Endothelial cell of umbilical vein (primary cell): ENCODE measurements at places on chromosomes 5 and 9. TPM values are rescaled to one million over a fixed set of nuclear protein-coding genes. Genes with fewer than 3 reads are reported as not detected.

CNTNAP3 gene
- total RNA-seq = 19.4 and 24.7 TPM in 2 replicates

SEMA6A gene
- 1.4 and 1.5 TPM in 2 replicates for total RNA-seq

LHX3 gene
- not detected in 2 replicates for total RNA-seq

ANXA1 gene
- total RNA-seq = 525 and 578 TPM in 2 replicates

PCDHGB1 gene
- total RNA-seq = 0.58 and 0.62 TPM in 2 replicates

IL13 gene
- total RNA-seq = not detected in 2 replicates

SPINK4 gene
- total RNA-seq = not detected in 2 replicates

C5orf46 gene
- not detected in 2 replicates for total RNA-seq

PCDHB14 gene
- total RNA-seq = 0.55 and 1.0 TPM in 2 replicates

LRRC19 gene
- total RNA-seq = not detected in 2 replicates

PCDHGA1 gene
- 0.22 and 0.30 TPM in 2 replicates for total RNA-seq

DNA sequence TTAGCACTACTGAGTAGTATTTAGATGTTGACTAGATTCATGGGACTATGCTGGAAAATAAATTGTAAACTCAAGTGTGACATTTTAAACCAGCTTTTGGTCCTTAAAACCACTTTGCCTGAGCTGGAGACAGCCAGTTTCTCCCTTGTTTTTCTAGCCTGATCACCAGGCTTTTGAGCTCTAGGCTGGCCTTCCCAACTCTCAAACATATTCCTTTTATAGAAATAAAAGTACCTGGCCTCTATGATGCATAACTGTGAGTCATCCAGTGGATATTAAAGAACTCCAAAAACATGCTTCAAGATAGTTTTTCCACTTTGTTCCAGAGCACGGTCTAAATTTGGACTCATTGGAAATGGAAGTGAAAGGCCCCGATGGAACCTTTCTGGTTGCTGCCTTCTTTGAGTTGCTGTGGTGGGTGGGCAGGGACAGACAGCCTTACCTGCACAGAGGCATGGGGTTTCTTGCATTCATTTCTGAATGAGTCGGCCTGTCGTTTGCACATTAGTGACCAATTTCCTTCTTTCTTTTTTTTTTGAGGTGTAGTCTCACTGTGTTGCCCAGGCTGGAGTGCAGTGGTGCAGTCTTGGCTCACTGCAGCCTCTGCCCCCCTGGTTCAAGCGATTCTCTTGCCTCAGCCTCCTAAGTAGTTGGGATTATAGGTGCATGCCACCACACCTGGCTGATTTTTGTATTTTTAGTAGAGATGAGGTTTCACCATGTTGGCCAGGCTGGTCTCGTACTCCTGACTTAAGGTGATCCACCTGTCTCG lies 43.1 kb downstream of the TRIO start:
- no peaks in the 10 kb centered on the region for H3K27me3 ChIP-seq
- no peak overlapping the region for H3K4me3 ChIP-seq

GRCh38 chr5:474840-475661 lies 32.1 kb downstream of the EXOC3 start:
- no peak overlapping the region for H3K4me3 ChIP-seq
- peaks cover 6% of the 10 kb centered on the region for H3K4me1 ChIP-seq
- no peak overlapping the region for H3K27ac ChIP-seq
- peaks cover 10% of the 10 kb centered on the region for H3K27me3 ChIP-seq

- H3K36me3 ChIP-seq = no peaks in the 10 kb centered on the region
- no peak for DNase-seq
- H3K27ac ChIP-seq = no peak overlapping the region
- no peak overlapping the region for H3K4me3 ChIP-seq
- H3K4me1 ChIP-seq = no peaks in the 10 kb centered on the region
- H3K27me3 ChIP-seq = no peaks in the 10 kb centered on the region
Measured at GRCh38 chr5:17808566-17808965, 174.3 kb downstream of the TAF11L14 start.

- no peak overlapping the region for H3K27ac ChIP-seq
- no peak overlapping the region for H3K4me3 ChIP-seq
- H3K4me1 ChIP-seq = no peaks in the 10 kb centered on the region
- no peaks in the 10 kb centered on the region for H3K36me3 ChIP-seq
Measured at GRCh38 chr9:76607730-76608436, 148.9 kb downstream of the GCNT1 start.

DNA sequence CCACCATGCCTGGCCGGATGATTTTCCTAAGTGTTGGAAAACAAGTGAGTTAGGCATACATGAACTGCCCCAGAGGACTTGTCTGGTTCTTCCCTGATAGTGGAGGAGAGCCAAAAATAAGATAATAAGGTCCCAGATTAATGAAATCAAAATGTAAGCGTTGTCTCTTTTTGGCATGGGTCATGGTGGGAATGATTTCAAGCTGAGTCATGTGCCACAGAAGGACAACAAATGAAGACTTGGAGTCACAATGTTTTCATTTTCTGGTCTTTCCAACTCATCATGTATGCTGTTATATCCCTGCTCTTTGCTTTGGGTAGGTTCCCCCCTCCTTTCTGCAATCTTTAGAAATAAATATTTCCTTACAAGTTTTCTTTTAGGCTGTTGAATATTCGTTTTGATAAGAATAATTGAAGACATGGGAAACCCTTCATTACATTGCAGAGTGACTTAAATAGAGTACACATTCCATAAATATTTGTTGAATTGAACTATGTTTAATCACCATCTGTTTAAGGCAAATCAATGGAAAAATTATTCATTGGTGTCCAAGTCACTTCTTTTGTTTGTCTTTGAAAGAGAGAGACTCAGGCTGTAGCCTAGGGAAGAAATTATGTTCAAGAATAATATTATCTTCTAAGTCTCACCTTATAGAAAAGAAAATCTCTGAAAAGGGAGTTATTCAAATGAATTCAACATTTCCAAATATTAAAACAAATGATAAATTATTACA lies 196.3 kb downstream of the CSNK1G3 start:
- peaks cover 23% of the 10 kb centered on the region for H3K4me1 ChIP-seq
- peak; percentile 77 for DNase-seq
- H3K27me3 ChIP-seq = no peaks in the 10 kb centered on the region

GRCh38 chr5:148861088-148861487 lies 34.7 kb downstream of the ADRB2 start:
- no peak for DNase-seq
- no peaks in the 10 kb centered on the region for H3K36me3 ChIP-seq
- H3K4me1 ChIP-seq = no peaks in the 10 kb centered on the region
- H3K27ac ChIP-seq = no peak overlapping the region
- no peak overlapping the region for H3K4me3 ChIP-seq
- H3K27me3 ChIP-seq = no peaks in the 10 kb centered on the region

DNA sequence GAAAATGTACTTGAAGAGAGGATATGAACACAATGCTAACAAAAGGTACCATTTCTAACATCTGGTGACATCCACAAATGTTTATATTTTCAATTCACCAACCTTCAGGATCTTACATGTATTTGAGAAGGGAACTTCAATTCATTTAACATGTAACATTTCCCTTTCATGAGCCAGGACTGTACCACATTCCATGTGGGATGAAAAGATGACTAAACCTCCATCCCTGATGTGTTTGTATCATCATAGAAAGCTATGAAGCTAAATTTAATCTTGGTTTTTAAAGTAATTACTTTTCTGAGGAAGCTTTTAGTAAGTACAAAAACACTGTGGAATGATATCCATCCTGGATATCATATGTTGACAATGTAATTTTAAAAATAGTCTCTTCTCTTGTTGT lies 78.2 kb upstream of the GNA14 start:
- peaks cover 7% of the 10 kb centered on the region for H3K36me3 ChIP-seq
- H3K4me3 ChIP-seq = no peak overlapping the region
- H3K4me1 ChIP-seq = peaks cover 2% of the 10 kb centered on the region
- H3K27ac ChIP-seq = no peak overlapping the region
- no peak for DNase-seq
- H3K27me3 ChIP-seq = no peaks in the 10 kb centered on the region

DNA sequence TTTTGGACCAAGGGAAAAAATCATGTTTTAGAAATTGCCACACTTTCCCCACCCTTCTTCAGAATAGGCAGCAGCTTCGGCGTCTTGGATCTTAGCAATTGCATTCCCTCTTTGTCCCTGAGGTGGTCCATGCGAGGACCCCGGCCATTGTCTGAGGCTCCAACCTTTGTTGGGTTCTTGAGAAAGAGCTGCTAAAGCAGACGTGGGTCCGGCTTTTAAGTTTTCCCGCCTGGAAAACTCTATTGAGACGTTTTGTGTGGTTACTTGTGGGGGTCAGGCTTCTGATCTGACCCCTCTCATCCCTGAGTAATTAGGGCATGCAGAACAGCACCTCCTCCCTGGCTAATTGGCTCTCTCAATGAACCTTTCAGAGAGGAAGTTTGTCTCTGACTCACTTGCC lies 509.6 kb upstream of the TNC start:
- no peak overlapping the region for H3K4me3 ChIP-seq
- no peaks in the 10 kb centered on the region for H3K4me1 ChIP-seq
- H3K27me3 ChIP-seq = no peaks in the 10 kb centered on the region
- no peak overlapping the region for H3K27ac ChIP-seq
- no peak for DNase-seq

GRCh38 chr9:124699575-124699974 lies 71.5 kb downstream of the NR6A1 start:
- peaks cover 19% of the 10 kb centered on the region for H3K4me1 ChIP-seq
- H3K4me3 ChIP-seq = no peak overlapping the region
- H3K27me3 ChIP-seq = no peaks in the 10 kb centered on the region
- DNase-seq = no peak
- H3K27ac ChIP-seq = no peak overlapping the region

GRCh38 chr5:96699186-96699820 lies 37.1 kb downstream of the CAST start:
- no peaks in the 10 kb centered on the region for H3K36me3 ChIP-seq
- peaks cover 20% of the 10 kb centered on the region for H3K4me1 ChIP-seq
- no peak overlapping the region for H3K4me3 ChIP-seq
- no peaks in the 10 kb centered on the region for H3K27me3 ChIP-seq
- peak; percentile 40 for DNase-seq
- no peak overlapping the region for H3K27ac ChIP-seq

- no peaks in the 10 kb centered on the region for H3K4me1 ChIP-seq
- peaks cover 6% of the 10 kb centered on the region for H3K27me3 ChIP-seq
- DNase-seq = peak; percentile 69
Measured at GRCh38 chr9:113737517-113738271, 138.4 kb upstream of the ZNF618 start.

GRCh38 chr9:114310471-114311450 lies 12.1 kb upstream of the ORM1 start:
- DNase-seq = no peak
- peaks cover 7% of the 10 kb centered on the region for H3K36me3 ChIP-seq
- H3K4me1 ChIP-seq = no peaks in the 10 kb centered on the region
- no peak overlapping the region for H3K4me3 ChIP-seq
- H3K27ac ChIP-seq = no peak overlapping the region
- H3K27me3 ChIP-seq = no peaks in the 10 kb centered on the region

- H3K27ac ChIP-seq = no peak overlapping the region
- H3K4me1 ChIP-seq = no peaks in the 10 kb centered on the region
- no peaks in the 10 kb centered on the region for H3K36me3 ChIP-seq
- H3K4me3 ChIP-seq = no peak overlapping the region
- no peak for DNase-seq
Measured at GRCh38 chr9:80644044-80644443, 1045.3 kb downstream of the TLE1 start.

DNA sequence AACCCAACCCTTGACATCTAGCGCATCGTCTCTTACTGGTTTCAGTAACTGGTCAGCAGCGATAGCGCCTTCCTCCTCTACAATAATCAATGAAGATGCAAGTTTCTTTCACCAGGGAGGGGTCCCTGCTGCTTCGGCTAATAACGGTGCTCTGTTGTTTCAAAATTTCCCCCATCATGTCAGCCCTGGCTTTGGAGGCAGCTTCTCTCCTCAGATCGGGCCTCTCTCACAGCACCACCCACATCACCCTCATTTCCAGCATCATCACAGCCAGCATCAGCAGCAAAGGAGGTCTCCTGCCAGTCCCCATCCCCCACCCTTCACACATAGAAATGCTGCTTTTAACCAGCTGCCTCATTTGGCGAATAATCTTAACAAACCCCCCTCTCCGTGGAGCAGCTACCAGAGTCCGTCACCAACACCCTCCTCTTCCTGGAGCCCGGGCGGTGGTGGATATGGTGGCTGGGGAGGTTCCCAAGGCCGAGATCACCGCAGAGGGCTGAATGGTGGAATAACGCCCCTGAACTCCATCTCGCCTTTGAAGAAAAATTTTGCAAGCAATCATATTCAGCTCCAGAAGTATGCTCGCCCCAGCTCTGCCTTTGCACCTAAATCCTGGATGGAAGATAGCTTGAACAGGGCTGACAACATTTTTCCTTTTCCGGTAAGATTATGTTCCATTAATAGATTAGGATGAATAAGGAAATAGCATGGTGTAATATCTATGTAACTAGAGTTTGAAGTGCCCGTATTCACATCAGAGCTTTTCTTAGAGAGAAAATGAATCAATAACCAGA lies 2.2 kb downstream of the CPEB4 start:
- no peaks in the 10 kb centered on the region for H3K27me3 ChIP-seq
- DNase-seq = peak; percentile 59
- H3K36me3 ChIP-seq = no peaks in the 10 kb centered on the region
- peak overlapping the region; percentile 1 for H3K27ac ChIP-seq
- H3K4me1 ChIP-seq = peaks cover 43% of the 10 kb centered on the region
- H3K4me3 ChIP-seq = peak overlapping the region; percentile 32

GRCh38 chr5:139650031-139650688 lies 2.0 kb downstream of the CXXC5 start:
- H3K4me3 ChIP-seq = peak overlapping the region; percentile 8
- H3K27ac ChIP-seq = no peak overlapping the region
- peaks cover 27% of the 10 kb centered on the region for H3K4me1 ChIP-seq
- H3K36me3 ChIP-seq = no peaks in the 10 kb centered on the region

DNA sequence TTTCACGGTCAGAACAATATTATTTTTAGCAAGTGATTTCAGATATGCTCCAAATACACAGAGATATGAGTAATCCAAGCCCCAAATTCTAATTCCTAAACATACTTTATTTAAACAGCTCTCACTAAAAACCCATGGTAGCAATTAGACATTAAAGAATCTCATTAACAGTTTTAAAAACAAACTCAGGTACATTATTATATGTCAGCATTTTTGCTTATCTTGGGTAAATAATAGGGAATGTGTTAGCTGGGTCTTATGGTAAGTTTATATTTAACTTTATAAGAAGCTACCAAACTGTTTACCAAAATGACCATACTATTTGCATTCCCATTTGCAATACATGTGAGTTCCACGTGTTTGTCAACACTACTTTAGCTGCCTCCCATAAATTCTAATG lies 511.1 kb downstream of the HTR1A start:
- H3K4me3 ChIP-seq = no peak overlapping the region
- no peaks in the 10 kb centered on the region for H3K4me1 ChIP-seq

GRCh38 chr5:61246768-61247307 lies 84.6 kb upstream of the SMIM15 start:
- H3K36me3 ChIP-seq = no peaks in the 10 kb centered on the region
- DNase-seq = no peak
- no peaks in the 10 kb centered on the region for H3K27me3 ChIP-seq
- no peaks in the 10 kb centered on the region for H3K4me1 ChIP-seq

- H3K4me3 ChIP-seq = no peak overlapping the region
- peaks cover 3% of the 10 kb centered on the region for H3K36me3 ChIP-seq
- DNase-seq = no peak
- no peak overlapping the region for H3K27ac ChIP-seq
Measured at GRCh38 chr5:122454541-122454940, 142.5 kb downstream of the SNCAIP start.

GRCh38 chr9:83449166-83449565 lies 89.0 kb downstream of the FRMD3 start:
- DNase-seq = no peak
- H3K36me3 ChIP-seq = no peaks in the 10 kb centered on the region
- no peak overlapping the region for H3K27ac ChIP-seq
- H3K4me1 ChIP-seq = no peaks in the 10 kb centered on the region

- no peak within 1 kb of the TSS for H3K27ac ChIP-seq
- H3K27me3 ChIP-seq = peaks cover 32% of the 10 kb centered on the region
- no peaks in the 10 kb centered on the region for H3K4me1 ChIP-seq
- no peak for DNase-seq
- no peak within 1 kb of the TSS for H3K4me3 ChIP-seq
- no peaks in the 10 kb centered on the region for H3K36me3 ChIP-seq
Measured at GRCh38 chr9:109166771-109167601, at the start of gene FRRS1L. Gene FRRS1L, minus strand, starts transcription at chr9:109167249. Its CDS starts 111 bp downstream, at chr9:109167138.
